ENCODE measurements at places on chromosomes 11 and 22. TPM values are rescaled to one million over a fixed set of nuclear protein-coding genes. Genes with fewer than 3 reads are reported as not detected.

BTG4 gene
- total RNA-seq: not detected

AIFM3 gene
- 0.56 TPM for total RNA-seq

CCDC89 gene
- total RNA-seq: not detected

MIAT gene
- total RNA-seq: 0.26 TPM

SLC22A9 gene
- total RNA-seq: not detected

TREH gene
- total RNA-seq: not detected

SOX6 gene
- total RNA-seq: under 0.01 TPM

VPS37C gene
- 11.0 TPM for total RNA-seq

HBB gene
- total RNA-seq: not detected
